Activated CD4-positive, alpha-beta T cell treated with anti-CD3 and anti-CD28 coated beads for 4 hours (primary cell): ENCODE measurements at places on chromosomes 4 and X.

- peak; percentile 16 for DNase-seq
Observed at GRCh38 chr4:88605736-88606135, 13.5 kb downstream of the HERC3 start.

DNA sequence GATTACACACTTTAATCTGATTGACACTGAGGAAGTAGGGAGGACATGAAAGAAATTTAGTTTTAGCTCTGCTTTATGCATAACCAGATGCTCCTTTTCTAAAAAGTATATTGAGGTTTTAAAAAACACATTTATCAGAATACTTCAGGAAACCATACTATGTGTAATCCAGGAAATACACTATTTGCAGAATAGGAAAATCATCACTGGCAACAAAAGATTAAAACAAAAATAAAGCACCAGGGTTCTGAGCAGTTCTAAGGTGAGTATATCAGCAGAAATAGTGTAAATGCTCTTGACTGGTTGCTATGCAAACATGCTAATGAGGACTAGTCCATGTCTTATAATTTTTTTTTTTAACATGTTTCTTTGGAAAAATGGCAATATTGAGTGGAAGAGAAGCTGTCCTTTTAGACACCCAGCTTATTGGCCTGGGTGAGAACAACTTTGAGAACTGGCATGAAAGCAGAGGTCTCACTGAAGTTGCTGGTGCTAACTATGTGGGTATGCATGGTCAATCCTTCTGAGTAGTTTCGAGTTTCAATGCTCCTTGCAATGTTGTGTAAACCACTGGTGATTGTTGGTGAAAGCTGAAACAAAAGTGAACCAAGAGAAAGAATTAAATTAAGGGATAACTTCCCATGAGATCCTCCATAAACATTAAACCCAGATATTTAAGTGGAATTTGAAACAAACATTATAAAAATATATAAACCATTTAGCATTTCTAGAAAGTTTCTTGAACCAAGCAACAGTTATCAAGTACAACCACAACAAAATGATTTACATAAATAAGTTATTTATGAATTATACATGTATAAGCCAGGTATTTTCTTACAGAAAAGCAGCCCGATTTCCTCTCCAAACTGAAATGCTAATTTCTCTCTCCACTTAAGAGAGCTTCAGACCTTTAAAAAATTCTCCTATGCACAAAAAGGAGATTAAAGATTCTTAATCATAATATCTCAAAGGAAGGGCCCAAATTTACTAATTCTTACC is 20.4 kb upstream of the SCD5 start:
- no peak for DNase-seq

GRCh38 chrX:347351-348117 is 28.9 kb upstream of the GTPBP6 start:
- DNase-seq, result no peak

GRCh38 chr4:71229477-71230270 is 109.1 kb upstream of the SLC4A4 start:
- DNase-seq, result no peak

DNA sequence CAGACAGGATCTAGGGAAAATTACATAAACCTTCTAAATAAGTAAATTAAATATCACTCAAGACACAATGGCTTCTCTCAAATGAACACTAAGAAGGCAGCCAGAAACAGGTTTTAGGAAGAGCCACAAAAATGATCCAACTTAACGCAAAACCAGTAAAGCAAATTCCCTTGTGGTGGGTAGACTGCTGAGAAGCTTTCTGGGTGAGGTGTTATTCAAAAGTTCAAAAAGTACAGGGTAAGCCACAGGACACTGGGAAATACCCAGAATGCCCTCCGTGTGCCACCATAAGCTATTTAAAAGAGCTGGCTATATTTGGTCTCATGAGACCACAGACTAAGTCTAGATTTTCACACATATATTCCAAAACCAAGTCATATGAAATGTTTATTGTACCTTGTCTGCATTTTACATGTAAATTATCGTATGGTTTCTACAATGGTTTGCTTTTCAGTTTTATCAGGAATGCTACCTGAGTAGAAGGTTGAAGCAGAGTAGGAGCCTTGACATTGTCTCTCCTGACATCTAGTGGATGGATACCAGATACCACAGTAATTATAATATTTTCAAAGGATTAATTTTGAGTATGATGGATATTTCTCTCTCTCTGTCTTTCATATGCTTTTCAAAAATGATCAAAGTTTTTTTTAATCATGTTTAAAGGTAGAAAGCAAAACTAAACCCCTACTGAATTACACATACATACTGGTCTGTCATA is 109.3 kb upstream of the KLHL13 start:
- no peak for DNase-seq

GRCh38 chrX:150161193-150161592 is 201.9 kb upstream of the MAMLD1 start:
- DNase-seq, result no peak

- DNase-seq, result no peak
Observed at GRCh38 chr4:103664436-103665075, 55.2 kb downstream of the TACR3 start.

DNA sequence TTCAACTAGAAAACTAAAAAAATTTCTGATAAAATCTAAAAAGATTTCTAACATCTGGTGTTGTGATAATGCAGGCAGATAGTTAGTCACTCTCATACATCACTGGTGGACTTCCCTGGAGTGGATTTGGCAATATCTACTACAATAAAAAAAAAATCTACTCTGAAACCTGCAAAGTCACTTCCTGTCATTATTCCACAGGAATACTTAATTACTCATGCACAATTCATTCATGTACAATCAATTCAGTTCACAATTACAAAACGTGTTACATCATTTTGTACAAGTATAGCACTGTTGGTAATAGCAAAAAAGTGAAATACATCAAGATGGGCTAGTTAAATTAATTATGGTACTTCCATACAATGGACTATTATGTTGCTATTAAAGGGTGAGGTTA is 16.5 kb upstream of the RHOH start:
- no peak for DNase-seq

DNA sequence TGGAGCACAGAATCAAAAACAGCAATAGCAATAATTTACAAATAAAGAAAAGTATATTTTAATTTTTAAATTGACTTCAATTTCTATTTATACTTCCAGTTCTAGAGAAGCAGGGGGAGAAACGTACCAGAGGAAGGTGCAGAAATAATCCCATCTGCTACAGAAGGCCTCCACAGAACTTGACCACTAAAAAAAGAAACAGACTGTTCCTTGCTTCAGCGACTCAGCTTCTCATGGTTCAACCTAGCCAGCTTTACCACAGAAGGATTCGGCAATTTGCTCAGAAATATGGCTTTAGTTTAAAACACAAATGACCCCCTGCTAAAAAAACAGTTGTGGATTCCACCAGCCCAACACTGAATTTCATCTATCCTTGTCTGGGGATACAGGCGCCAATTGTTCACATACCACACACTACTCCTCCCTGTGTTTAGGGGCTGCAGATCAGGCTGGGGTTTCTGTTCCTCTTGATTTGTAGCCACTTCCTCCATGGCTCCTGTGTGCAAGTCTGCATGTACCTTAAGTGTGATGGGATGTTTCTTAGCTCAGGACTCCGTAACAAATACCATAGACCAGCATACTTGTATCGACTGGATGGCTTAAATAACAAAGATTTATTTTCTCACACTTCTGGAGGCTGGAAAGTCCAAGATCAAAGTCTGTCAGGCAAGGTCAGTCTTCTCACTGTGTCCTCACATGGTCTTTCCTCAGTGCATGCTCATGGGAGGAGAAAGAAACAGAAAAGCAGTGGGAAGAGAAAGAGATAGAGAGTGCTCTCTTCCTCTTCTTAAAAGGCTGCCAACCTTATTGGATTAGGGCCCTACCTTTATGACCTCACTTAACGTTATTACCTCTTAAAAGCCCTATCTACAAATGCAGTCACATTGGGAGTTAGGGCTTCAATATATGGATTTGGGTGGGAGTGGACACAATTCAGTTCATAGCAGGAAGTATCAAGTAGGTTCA is 79.1 kb downstream of the AMOT start:
- no peak for DNase-seq

DNA sequence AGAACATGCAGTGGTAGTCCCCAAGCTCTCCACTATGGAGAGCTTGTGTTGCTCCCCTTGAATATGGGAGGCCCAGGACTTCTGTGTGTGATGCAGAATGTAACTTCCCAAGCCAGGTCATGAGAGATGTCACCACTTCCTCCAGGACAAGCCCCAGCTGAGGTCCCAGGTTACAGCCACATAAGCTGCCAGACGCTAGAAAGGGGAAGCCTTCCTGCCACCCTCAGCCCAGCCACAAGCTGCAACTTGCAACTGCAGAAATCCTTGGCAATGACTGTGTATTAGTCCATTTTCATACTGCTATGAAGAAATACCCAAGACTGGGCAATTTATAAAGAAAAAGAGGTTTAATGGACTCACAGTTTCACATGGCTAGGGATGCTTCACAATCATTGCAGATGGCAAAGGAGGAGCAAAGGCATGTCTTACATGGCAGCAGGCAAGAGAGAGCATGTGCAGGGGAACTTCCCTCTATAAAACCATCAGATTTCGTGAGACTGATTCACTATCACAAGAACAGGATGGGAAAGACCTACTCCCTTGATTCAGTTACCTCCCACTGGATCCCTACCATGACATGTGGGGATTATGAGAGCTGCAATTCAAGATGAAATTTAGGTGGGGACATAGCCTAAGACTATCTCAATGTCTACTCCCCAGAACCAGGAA is 91.5 kb upstream of the DHX15 start:
- no peak for DNase-seq

DNA sequence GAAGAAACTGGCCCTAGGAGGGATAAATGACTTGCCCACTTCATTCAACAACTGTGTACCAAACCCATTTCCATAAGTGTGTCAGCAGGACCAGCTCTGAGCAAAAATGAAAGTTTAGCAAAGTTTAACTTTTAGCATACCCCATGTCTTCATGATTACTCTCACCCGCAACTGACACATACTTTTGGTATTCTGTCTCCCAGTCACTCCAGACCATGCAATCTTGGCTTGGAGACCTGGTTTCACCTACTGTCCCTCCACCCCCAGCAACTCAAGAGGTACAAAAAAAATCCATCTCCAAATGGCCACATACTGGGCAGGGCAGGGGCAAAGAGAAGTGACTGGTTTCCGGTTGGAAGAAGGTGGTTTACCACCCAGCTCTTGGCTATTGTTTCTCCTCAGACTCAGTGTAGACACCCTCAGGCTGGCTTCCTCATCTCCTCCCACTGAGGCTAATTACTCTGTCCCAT is 79.8 kb downstream of the RLIM start:
- no peak for DNase-seq

DNA sequence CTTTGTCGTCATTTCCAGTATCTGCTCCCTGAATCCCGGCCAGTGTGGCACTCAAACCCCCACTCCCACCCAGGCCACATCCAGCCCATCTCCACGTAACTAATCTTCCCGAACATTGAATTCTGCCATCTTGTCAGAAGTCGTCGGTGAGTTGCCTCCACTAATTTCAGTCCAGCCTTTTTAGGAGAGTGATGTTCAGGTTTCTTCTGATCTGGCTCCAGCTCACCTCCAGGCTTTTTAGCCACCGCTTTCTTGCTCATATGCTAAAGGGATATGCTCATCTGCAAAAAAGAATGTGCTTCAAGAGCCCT is 1.3 kb downstream of the TMEM165 start:
- no peak for DNase-seq

DNA sequence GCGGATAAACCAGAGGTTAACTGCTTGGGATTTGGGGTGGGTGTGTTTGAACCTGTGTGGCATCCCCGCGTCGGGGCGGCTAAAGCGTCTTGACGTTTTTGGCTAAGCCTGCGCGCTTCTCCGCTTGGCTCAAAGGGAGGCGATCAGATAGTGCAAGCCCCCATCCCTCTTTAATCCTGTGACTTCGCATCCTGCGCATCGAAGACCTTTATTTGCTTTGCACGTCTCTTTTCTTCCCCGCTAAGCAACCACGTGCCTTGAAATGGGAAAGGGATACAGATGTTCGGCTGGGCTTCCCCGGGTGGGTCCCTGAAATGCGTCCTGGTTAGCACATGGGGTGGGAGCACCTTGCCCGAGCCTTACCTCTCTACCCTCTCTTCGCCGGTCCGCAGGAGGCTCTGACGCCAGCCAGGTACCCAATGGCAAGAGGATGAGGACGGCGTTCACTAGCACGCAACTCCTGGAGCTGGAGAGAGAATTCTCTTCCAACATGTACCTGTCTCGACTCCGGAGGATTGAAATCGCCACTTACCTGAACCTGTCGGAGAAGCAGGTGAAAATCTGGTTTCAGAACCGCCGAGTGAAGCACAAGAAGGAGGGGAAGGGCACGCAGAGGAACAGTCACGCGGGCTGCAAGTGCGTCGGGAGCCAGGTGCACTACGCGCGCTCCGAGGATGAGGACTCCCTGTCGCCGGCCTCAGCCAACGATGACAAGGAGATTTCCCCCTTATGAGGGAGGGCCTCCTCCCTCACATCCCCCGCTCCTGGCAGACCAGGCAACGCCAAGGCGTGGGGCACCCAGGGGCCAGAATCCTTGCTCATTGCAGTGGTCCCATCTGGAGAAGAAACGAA is 1.5 kb downstream of the GSX2 start:
- no peak for DNase-seq

DNA sequence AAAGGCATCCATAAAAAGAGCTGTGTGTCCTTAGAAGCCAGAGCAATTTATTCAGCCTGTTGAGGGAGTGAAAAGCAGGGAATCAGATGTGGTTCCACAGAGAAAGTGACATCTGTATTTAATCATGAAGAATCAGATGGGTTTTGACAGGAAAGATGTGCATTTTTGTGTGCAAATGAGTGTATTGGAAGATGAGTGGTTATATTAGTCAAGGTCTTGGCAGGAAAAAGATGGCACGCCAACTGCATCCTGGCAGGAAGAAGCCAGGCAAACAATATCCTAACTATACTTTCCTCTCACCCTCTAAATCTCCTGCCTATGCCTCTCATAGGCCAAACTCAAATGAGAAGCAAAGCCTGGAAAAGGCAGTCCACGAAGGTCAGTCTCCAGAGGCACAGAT is 59.1 kb downstream of the SCFD2 start:
- DNase-seq, result no peak

DNA sequence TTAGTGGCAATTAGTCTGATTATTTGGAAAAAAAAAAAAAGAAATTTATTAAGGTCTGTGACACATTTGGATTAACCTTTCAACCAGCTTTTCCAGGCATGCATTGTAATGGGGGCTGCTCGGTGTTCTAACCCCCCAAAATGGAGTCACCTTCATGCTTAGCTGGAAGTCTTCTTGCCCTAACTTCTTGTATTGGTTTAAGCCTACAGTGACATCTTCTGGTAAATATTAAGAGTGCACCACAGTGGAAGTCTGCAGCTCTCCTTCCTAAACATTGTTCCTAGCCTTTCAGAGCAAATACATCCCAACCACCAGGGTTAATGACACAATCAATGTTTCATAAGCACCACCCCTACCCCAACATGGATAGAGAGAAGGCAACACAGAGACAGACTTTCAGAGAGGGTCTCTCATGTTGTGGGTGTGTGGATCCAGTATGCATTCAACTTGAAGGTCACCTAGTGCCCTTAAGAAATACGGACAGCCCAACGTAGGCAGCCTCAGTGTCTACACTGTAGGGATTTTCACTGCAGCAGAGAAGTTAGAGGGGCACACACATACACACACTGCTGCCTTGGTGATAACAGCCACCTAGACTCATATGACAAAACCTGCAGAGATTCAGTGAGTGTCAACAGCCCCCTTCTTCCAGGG is 142.9 kb upstream of the MBNL3 start:
- peak; percentile 1 for DNase-seq
